Frontal cortex (tissue), 4 donors: ENCODE measurements at places on chromosomes 11 and 22. TPM values are rescaled to one million over a fixed set of nuclear protein-coding genes. Genes with fewer than 3 reads are reported as not detected.

DNA sequence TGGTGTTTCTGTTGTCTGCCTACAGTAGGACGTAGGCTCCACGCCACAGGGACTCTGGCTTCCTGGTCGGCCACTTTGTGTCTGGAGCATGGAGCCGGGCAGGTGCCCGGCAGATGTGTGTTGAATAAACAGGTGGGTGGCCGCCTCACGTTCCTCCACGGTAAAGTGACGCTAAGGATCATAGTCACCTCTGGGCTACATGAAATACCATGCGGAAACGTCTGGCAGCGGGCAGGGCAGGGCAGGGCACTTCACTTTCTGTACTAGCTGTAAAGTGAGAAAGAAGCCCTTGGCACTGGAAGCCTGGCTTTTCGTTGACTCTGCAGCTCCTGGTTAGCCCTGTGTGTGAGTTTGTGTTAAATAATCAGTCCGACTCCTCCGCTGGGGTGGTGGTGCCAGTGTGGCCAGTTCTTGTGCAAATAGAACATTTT lies 52.4 kb downstream of the MCM5 start:
- no peak for DNase-seq

GRCh38 chr11:26860091-26860780 lies 133.7 kb upstream of the FIBIN start:
- DNase-seq = no peak

GRCh38 chr11:63489879-63490278 lies 1.1 kb downstream of the PLAAT5 start:
- DNase-seq = peak; percentile 37

DNA sequence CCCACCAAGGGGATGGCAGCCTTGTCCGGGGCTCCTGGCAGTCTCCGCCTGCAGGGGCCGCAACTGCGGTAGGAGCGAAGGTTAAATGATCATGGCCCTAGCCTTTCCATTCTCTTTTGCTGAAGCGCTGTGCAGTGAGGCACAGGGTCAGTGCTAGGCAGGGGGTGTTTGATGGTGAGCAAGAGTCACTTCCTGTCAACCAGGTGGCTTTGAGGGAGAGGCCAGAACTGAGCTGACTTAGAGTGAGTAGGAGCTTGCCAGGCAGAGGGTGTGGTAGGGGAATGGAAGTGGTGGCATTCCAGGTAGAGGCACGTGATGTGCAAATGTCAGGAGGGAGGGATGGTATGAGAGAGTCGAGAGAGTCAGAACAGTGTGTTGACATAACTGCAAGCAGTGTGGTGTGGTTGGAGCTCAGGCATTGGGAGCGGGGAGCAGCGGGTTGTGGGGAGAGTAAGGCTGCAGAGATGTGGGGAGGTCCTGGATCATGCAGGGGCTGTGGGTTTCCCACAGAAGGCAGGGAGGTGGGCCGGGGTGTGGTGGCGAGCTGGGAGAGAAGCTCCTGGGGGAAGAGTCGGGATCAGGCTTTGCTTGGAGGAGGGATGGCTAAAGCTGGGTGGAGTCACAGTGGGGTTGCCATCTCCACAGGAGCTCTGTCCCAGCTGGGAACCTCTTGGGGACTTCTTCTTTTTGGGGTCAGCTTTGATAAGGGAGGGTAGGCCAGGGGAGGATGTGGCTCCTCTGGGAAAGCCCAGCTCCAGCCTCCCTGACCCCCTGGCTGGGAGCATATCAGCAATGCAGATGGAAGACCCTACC lies 33.3 kb downstream of the AMPD3 start:
- DNase-seq = no peak

DNA sequence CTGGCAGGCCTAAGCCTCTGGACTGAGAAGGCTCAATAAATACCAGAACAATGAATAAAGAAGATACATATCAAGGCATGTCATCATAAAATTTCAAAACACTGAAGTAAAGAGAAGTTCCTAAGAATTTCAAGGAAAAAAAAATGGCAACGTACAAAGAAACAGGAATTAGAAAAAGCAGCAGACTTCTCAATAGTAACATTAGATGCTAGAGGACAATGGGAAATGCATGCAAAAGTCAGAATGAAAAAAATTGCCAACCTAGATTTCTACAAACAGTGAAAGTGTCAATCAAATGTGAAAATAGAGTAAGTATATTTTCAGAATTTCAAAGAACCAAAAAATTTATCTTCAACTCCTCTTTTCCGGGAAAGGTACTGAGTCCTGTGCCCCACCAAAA lies 125.0 kb downstream of the KCNC1 start:
- DNase-seq = no peak

DNA sequence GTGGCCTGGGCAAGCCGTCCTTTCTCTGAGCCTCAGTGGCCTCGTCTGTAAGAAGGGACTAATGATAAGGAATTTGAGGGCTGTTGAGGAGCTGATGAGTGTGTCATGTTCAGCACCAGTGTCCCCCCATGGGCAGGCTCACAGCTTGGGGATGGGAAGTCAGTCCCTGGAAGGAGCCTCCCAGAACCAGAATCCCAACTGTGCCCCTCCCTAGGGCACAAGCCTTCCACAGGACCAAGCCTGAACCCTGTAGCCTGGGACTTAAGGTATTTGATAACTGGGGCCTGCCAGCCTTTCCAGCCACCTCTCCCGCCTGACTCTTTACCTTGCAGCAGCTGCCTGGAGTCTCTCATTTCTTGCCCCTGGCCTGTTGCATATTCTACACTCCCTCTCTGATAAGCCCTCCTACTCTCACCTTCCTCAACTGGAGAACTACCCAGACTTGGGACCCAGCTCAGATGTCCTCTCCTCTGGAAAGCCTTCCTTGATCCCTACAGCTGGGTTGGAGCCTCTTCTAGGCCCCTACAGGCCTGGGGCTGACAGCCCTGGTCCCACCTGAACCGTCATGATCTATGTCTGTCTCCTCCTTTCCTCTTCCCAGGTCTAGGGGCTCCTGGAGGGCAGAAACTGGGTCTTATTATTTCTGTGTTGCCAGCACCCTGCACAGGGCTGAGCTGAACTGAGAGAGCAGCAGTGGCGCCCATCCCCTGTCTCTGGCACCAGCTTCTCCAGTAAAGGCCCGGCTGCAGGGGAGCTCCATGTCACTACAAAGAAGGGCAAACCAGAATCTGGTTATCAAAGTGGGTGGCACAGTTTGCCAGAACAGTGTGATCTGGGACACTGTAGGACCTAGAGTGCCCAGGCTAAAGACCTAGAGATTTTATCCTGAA lies 1.6 kb downstream of the P2RY2 start:
- no peak for DNase-seq

DNA sequence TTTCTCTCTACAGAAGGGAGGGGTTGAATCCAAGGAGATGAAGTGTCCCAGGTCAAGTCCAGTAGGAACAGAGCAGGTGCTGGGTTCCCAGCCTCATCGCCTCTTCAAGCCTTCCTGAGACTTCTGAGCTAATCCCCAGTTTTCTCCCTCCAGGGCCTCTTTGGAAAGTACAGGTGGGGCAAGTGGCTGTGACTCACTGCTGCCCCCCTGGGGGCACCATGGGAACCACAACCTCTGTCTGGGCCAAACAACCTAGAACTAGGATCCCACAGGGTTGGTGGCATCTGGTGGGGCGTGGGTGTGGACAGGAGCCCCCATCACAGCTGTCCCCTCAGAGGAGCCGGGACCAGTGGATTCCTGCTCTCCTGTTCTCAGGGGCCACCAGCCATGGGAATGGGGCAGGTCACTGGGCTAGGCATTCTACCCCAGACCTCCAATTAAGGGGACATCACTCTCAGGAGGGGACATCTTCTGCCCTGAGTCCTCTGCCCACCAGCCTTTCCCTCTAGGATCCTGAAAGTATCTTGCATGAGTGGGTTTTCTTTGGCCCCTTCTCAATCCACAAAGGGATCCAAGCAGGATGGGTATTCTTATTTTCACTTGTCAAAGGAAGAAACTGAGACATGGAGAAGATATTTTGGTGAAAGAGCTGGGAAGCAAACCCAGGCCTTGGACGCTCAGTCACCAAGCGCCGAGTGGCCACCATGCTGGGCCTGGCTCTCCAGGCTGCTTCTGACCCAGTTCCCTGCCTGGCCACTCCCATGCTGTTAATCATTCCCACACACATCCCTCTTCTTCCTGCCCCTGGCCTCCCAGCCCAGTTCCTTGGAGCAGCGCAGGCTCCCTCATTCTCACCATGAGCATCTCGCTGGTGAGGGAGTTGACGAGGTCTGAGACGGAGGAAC lies 23.8 kb downstream of the LRRC10B start:
- no peak for DNase-seq

DNA sequence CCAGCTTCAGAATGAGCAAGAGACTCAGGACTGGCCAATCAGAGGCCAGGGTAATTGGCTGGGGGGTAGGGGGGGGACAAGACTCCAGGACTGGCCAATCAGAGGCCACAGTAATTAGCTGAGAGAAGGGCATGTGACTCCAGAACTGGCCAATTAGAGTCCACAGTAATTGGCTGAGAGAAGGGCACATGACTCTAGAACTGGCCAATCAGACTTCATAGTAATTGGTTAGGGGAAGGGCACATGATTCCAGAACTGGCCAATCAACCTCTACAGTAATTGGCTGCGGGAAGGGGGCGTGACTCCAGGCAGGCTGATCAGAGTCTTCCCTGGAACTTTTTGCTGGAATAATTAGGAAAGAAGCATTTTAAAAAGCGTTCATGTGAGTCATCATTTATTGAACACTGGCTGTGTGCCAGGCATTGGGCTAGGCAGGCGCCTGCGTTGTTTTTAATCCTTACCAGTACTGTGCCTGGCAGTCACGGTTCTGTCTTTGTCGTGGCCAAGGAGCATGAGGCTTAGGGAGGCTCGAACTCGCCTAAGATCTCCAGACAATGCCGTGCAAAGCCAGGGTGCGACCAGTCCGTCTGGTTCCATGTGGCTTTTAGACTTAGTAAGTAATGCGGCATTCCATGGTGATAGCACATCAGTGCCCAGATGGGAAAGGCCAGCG lies 508.1 kb downstream of the TBC1D22A start:
- no peak for DNase-seq

DNA sequence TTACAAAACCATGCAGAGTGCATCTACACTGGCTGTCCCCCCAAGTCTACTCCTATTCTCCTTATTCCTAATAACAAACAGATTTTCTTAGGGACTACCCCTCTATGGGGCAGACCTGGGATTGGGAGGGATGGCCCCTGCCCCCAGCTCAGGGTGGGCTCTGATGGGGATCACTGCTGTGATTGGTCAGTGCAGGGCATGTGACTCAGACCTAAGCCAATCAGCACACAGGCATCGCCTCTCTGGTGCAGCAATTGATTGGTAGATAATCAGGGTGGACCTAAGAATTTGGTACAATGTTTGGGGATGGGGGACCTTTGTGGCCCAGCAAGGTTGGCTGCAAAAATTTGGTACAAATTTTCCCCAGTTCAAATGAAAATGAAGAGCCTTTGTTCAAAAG lies 57.2 kb upstream of the SHANK2 start:
- DNase-seq = no peak

GRCh38 chr22:38345782-38346181 lies 28.5 kb upstream of the CSNK1E start:
- DNase-seq = no peak

DNA sequence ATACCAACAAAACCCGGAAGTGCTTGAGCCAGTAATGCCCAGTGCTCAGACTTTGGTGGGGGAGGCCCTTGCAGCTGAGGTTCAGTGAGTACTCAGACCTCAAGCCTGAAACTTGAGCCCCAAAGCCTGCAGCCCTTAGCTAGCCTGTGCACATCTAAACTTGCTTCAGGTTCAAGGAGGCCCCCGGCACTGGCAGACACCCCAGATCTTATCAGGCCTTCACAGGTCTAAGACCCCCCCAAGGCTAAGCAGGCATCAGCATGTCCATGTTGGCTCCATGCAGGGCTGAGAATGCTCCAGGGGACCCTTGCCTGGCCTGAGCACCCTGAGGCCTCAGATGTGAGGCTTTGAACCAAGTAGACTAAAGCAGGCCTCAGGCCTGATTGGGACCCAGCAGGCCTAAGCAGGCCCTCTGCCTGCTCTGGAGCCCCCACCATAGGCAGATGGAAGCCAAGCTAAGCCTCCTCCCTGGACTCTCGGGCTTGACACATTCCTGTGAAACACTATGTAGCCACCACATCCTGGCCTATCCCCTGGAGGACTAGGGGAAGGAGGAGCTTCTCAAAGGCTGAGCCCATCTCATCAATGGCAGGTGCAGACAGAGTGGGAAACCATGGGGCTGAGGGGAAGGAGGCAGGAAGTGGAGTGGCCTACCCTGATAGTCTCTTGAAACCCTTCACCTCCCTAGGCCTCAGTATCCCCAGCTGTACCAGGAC lies 1.2 kb upstream of the CASTOR1 start:
- DNase-seq = peak; percentile 33

DNA sequence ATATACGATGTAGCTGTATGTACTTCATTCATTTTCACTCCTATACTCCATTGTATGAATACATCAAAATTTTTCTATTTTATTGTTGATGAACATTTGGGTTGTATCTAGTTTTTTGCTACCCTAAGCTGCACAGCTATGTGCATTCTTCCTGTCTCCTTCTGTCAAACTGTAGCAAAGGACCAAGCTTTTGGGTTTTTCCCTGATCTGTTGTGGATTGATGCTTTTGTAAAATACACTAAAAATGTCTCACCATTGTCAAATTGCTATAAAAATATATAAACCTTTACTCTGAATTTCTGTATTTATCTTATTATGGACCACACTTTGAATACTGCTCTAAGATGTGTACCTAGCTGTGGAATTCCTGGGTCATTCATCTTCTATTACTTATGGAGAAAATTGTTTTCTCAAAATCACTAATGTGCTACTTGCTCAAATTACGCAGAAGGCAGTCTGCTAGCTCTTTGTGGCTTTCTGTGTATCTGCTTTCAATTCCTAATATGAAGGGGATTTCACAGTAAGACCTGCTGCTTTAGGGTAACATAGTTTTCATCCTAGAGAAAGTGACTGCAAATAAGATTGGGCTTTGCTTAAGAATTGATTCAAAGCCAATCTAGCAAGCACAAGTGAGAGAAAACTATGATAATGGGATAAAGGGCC lies 123.4 kb downstream of the CYP2R1 start:
- no peak for DNase-seq

GRCh38 chr22:38418589-38418988 lies 36.4 kb downstream of the KCNJ4 start:
- DNase-seq = no peak

DNA sequence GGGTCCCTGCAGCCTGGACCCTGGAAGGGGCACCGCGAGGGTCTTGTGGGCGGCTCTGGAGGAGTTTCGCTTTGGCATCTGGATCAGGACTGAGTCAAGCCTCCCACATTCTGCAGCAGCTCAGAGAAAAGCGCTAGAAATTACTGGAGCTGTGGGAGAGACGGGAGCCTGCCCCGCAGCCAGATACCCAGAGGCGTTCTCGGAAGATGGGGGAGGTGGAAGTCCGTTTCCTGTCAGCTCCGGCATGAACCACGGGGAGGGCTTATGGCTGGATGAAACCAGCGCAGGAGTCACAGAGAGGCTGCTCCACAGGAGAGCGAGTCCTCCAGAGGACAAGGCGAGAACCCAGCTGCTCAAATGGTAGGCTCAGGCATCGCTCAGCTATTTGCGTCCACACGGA lies 379.3 kb downstream of the OPCML start:
- no peak for DNase-seq

Gene OR6T1
- total RNA-seq = not detected

Gene ADAMTS8
- total RNA-seq = 2.4 TPM

Gene C11orf91
- not detected for total RNA-seq

Gene PRODH
- 0.82 TPM for total RNA-seq

Gene OR8G5
- total RNA-seq = not detected

Gene TMEM191C
- total RNA-seq = 2.4 TPM

Gene MYEOV
- total RNA-seq = not detected

Gene GLYATL2
- total RNA-seq = 1.2 TPM

Gene TAGLN
- 17.5 TPM for total RNA-seq

Gene SMC1B
- total RNA-seq = not detected

Gene RBMXL2
- total RNA-seq = not detected
